ENCODE measurements at places on chromosomes 1 and 21. TPM values are rescaled to one million over a fixed set of nuclear protein-coding genes. Genes with fewer than 3 reads are reported as not detected.

CFAP141 gene
- not detected for total RNA-seq

AKR7A3 gene
- 0.37 TPM for total RNA-seq

TIE1 gene
- total RNA-seq = 0.14 TPM

AGO4 gene
- total RNA-seq = 14.1 TPM

FCRL6 gene
- not detected for total RNA-seq

AMY1A gene
- total RNA-seq = not detected

TCHH gene
- under 0.01 TPM for total RNA-seq

SUSD4 gene
- 0.14 TPM for total RNA-seq

ALG6 gene
- 9.7 TPM for total RNA-seq

TMPRSS15 gene
- not detected for total RNA-seq

CFAP107 gene
- not detected for total RNA-seq

ARHGEF10L gene
- total RNA-seq = 15.1 TPM

Measured in smooth muscle cell of bladder (primary cell).